ENCODE measurements at places on chromosomes 2 and 18. TPM values are rescaled to one million over a fixed set of nuclear protein-coding genes. Genes with fewer than 3 reads are reported as not detected.

- DNase-seq, result no peak
Measured at GRCh38 chr18:2148823-2149222, 422.5 kb downstream of the METTL4 start.

DNA sequence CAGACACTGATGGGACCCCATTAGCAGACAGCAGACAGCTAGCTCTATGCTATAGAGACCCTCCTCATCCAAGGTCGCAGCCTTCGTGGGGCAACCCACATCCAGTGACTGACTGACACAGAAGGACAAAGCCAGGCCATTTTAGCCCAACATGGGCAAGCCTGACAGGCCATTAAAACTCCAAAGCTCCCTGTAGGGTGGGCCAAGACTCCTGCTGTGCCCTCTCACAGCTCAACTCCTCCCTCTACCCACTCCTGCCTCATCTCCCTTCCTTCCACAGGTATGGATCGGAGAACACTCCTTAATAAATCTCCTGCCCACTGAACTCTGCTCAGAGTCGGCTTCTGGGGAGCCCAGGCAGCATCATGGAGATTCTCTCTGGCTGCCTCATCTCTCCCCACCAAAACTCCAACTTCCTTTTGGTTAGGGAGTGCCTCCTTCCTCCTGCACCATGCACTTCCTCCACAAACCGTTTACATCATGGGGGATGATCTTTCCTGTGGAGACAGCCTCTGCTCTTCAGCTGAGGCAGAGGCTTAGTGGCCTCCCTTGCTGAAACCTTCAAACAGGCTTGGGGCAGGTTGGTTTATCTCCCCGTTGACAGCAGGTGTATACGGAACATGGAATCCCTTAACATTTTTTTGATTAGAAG is 86.5 kb downstream of the ACTR3 start:
- DNase-seq, result no peak

DNA sequence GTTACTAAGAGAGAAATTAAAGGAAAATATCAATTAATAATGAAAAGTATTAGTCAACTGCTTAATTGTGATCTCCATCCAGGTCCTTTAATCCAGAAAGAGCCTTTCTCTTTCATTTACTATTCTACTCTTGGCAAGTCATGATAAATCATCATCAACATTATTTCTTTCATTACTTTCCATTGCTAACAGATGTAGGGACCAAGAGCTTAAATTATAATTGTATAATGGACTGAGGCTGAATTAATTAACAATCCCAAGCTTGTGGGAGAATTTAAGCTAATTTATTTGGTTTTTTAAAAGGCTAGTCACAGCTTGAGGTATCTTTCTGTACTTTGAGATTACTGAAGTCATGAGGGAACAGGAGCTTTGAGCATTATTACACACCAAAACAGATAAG is 223.9 kb downstream of the ERBB4 start:
- no peak for DNase-seq

DNA sequence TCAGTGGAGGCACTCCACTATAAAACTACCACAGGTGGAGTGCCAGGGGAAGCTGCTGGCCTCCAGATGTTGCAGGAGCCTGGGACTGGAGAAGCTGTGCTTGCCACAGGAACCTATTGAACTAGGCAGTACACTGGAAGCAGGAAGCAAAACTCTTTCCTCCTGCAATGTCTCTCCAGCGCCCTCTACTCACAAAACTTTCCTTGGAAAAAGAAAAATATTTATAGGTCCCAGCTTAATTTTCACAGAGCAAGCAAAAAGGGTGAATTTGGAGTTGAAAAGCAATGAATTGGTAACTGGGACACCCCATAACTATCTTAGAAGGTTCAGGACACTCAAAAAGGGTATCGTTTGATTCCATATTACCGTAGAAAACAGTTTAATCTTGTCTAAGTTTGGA is 33.2 kb upstream of the REEP1 start:
- DNase-seq, result no peak

DNA sequence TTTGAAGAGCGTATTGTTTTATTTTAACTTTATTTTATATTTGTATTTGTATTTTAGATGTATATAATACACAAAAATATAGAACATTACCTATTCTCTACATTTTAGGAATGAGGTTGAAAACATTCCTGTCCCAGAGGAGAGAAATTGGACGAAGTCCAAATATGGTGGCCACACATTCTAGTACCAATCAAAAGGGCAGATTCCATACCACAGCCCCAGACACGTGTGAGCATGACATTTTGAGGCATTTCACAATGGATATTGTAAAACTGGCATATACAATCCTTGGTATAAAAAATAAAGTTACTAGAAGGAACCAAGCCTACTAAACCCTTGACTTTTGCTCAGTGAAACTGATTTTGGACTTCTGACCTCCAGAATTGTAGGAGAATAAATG is 50.6 kb downstream of the C2orf76 start:
- DNase-seq, result no peak

- DNase-seq, result no peak
Measured at GRCh38 chr2:44807201-44808025, 134.1 kb upstream of the SIX3 start.

DNA sequence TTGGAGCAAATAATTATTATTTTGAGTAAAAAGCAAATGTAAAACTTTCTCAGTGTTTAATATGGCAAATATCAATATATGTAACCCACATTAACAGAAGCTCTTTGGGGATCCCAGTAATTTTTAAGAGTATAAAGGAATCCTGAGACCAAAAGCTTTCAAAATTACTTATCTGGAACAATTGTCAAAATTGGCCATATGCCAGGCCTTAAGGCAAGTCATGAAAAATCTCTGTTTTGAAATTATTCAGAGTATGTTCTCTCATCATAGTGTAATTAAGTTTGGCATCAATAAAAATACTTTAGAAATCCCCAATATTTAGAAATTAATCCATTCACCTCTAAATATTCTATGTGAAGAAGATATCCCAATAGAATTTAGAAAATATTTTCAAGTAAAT is 225.3 kb upstream of the ARL4C start:
- DNase-seq, result no peak

DNA sequence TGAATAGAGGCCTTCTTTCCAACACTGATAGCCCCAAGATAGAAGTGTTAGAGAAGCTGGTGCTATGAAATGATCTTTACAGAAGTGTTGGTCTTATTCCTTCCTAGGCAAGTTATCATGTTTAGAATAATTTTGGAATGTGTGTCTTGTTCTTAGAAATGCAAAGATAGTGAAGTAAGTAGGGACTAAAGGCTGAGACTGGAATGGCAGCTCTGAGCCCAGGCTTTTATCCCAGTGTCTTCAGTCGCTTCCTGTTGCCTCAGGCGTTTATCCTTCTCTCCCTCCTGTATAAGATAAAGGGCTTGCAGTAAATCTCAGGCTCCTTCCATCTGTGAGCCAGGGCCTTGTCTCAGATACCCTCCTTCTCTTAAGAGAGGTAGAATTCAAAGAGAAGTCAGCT is 218.1 kb downstream of the TPGS2 start:
- DNase-seq, result no peak

- DNase-seq, result no peak
Measured at GRCh38 chr2:225276207-225276606, 123.3 kb upstream of the NYAP2 start.

DNA sequence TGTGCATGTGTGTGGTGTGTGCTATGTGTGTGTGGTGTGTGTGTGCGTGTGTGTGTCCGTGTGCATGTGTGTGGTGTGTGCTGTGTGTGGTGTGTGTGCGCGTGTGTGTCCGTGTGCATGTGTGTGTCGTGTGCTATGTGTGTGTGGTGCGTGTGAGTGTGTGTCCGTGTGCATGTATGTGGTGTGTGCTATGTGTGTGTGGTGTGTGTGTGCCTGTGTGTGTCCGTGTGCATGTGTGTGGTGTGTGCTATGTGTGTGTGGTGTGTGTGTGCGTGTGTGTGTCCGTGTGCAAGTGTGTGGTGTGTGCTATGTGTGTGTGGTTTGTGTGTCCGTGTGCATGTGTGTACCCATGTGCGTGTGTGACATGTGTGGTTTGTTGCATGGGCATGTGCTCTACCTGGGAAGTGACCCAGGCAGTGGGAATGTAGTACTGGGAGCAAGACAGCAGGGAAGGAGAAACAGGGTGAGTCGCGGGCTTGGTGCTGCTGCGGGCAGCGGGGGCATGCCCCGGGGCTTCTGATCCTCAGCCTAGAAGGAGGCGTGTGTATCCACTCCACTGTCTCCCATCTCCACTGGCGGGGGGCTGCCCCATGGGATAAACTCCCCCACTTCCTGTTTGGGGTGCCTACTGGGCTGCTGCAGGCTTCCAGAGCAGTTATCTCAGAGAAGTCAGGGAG is 7.6 kb upstream of the OTOS start:
- DNase-seq, result no peak

DNA sequence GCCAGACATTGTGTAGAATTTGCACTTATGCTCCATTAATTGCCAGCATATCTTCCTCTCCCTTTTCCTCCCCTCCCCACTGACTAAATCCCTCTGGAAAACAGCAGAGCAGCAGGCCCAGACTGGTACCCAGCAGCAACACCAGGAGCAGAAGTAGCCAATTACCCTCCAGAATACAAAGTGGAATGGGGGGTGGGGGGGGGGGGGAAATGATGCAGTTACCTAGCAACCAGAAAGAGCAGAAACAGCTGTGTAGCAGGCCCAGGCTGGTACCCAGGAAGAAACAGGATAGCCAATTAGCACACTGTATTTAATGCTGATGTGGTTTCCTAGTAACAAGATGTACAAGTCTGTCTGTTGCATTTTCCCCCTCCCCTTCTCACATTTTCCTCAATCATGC is 52.3 kb downstream of the KLF7 start:
- no peak for DNase-seq

DNA sequence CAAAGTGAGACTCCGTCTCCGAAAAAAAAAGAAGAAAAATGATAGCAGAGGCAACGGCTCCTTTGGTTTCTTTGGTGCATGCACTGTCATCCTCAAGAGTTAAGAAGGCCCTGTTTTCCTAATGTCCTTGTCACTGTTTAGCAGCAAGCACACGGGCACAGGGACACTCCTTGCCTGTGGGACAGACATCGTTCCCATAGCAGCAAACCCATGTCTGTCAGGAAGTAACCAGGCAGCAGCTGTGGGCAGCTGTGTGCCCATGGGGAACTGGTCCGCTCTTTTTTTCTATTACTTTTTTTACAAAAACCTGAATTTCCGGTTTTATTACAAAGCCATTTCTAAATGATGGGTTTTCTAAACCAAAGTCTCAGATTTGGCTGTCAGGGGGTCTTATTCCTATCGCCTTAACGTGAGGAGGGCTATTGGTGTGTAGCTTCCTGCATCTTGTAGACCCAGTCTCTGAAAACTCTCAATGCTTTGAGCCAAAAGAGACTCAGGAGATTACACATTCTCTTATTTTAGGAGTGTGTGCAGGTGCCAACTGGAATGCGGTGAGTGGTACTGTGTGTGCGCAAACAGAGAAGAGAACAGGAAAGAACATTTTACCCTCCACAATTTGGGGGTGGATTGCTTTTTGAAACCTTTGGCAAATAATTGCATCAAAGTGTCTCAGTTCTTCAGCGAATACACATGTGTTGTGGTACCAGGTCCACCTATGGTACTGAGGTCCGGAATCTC is 109.6 kb downstream of the COLEC12 start:
- no peak for DNase-seq

GRCh38 chr2:174344716-174345461 is 10.1 kb downstream of the SP9 start:
- DNase-seq, result peak; percentile 45

DNA sequence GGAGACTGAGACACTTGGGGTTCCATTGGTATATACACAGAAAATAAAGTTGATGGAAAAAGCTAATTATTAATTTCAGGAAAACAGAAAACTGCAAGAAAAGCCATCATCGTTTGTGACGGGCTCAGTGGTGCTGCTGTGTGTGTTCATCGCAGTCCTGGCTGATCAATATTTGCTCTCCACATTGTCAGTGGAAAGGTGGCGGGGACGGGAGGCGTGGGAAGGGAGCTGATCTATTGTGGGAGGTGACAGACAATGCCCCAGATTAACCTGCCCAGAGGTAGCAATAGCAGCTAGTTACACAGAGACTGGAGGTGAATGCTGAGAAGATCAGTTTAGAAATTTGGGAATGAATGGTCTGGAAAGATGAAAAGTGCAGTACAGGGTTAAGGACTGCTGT is 50.0 kb upstream of the CTDP1 start:
- no peak for DNase-seq

DNA sequence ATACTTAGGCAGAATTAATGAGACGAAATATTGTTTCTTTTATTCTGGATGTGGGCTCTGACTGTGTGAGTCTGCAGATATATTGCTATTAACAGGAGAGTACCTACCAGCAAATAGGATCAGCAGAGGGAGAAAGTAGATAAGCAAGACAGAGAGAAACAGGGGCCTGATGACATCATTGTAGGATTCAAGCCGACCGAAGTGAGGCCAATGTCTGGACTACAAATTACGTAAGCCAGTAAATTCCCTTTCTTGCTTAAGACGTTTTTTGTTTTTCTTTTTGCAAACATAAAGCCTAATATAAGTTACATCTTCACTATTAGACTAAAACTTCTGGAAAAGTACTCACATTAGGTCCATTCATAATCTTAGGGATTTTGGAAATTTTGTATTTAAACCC is 21.4 kb upstream of the PTPRM start:
- DNase-seq, result peak; percentile 63

GRCh38 chr2:84029903-84030575 is 429.0 kb downstream of the SUCLG1 start:
- DNase-seq, result no peak

DNA sequence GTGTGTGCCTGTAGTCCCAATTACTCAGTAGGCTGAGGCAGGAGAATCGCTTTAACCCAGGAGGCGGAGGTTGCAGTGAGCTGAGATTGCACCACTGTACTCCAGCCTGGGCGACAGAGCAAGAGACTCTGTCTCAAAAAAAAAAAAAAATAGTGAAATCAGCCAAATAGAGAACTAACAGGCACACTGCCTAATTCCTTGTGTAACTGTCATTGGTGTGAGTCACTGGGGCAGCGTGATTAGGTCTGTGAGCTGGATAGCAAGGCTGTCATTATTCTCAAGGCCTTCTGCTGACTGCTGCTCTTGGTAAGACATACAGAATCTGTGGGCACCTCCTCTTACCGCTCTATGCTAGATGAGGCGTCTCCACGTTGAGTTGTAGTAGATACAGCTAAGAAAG is 270.3 kb downstream of the NEDD4L start:
- peak; percentile 87 for DNase-seq

GRCh38 chr18:80244956-80245730 is 2.2 kb downstream of the PARD6G start:
- DNase-seq, result no peak

DNA sequence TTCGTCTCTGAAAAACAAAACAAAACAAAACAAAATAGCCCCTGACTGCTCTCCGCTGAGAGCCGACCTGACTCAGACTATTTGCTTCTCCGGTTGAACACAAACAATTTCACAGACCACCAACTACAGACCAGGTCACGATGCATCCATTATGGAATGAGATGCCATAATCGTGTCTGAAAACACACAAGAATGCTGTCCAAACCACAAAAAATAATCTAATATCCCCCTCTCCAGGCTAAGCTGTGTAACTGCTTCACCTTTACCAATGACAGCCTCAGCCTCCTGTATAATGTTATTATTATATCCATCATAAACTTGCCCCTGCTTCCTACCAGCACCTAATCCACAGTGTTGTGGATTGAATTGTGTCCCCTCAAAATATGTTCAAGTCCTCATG is 114.7 kb downstream of the DNAH6 start:
- peak; percentile 43 for DNase-seq

The TNFRSF11A gene
- under 0.01 TPM for total RNA-seq

The COL4A4 gene
- under 0.01 TPM for total RNA-seq

The LBX2 gene
- total RNA-seq, result 2.9 TPM

The NCKAP5 gene
- 28.7 TPM for total RNA-seq

The REEP1 gene
- under 0.01 TPM for total RNA-seq

The QPCT gene
- 27.1 TPM for total RNA-seq

The TMEM247 gene
- 0.32 TPM for total RNA-seq

The GPAT2 gene
- total RNA-seq, result 1.9 TPM
